ENCODE measurements at places on chromosomes 2 and 18.

GRCh38 chr2:10132996-10133647 lies 10.6 kb downstream of the RRM2 start:
- DNase-seq, result no peak

GRCh38 chr2:102271844-102272243 lies 39.5 kb upstream of the IL1RL1 start:
- DNase-seq, result no peak

GRCh38 chr2:237867465-237867864 lies 8.0 kb downstream of the RAMP1 start:
- DNase-seq, result peak; percentile 68

- DNase-seq, result no peak
Measured at GRCh38 chr18:33157893-33158292, 282.6 kb downstream of the CCDC178 start.
